ENCODE measurements at places on chromosomes 12 and 14.

- DNase-seq, result no peak
These were observed 84.9 kb downstream of the BCL11B start for GRCh38 chr14:99186956-99187690.

DNA sequence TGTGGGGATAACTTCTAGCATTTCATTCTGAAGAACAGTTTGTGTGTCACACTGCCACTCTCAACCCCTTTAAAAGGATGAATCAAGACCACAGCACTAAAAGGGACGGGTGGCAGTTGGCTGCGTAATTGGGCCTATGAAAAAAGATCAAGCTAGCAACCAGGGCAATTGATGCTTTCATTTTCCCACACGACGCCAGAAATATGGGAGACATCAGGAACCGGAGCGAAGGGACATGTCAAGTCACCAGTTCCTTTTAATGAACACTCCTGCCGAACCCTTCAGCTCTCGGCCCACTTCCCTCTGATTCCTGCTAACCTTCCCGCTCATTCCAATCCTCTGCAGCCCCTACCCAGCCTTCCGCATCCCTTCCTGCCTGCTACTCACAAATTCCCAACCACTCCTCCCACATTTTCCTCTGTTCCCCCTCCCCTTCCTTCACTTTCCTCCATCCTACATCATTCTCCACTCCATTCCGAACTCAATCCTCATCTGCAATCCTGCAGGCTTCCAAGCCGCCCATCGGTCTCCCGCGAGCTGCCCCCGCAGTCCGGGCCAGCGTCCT, 753 bp downstream of the CSRNP2 start:
- no peak for DNase-seq

- peak; percentile 29 for DNase-seq
These were observed 152.9 kb downstream of the SLC41A2 start for GRCh38 chr12:104805186-104805585.

GRCh38 chr12:49292729-49293055, 2.3 kb upstream of the PRPH start:
- DNase-seq, result no peak

DNA sequence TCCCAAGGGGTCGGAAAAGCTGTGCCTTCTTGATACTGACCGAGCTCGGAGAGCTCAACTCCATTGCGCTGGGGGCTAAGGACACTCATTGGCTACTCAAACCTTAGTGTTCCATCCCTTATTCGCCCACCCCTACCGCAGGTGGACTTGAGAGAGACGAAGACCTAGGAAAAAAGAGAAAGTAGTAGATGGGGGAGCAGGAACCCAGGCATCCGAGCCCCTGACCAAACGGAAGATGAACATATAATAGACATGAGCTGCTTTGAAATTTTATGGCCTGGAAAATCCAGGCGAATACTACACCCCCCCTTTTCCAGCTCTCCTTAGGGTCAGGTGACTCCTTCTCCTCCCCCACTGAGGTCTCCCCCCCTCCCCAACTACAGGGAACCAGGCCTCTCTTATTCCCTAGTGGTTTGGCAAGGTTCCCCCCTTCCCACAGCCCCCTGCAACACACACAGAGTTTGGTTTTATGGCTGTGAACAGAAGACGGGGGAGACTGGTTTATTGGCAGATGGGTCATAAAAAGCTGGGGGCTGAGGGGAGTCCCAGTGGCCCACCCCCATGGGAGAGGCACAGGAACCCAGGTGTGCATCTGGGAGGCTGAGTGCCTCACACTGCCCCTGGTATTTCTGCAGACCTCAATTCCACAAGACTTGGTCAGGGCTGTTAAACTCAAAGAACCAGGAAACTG, 1.6 kb downstream of the GDF11 start:
- no peak for DNase-seq

Data from AG04449 (cell line).